Muscle of arm (tissue), 14 donors: ENCODE measurements at places on chromosomes 12 and 14.
A peak's percentile ranks its signal among the peaks of the same experiment; 100 is the strongest.

DNA sequence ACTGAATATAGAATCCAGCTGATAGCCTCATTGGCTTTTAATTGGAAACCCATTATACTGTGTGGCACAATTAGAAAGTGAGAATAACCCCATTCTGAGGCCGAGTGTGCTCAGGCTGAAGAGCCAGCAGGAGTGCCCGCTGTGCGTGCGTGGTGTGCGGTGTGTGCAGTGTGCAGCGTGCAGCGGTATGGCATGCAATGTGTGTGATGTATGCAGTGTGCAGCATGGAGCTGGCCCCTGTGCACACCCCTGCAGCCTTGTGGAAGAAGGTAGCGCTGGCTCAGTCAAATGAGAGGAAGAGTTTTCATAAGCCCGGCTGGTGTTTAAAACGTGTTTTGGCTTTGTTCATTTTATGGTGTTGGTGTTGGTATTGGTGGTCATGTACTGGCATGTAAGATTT lies 22.9 kb downstream of the CKB start:
- no peak for DNase-seq

GRCh38 chr12:131830335-131830913 lies 2.2 kb downstream of the MMP17 start:
- peak; percentile 69 for DNase-seq

GRCh38 chr12:12282761-12283425 lies 16.0 kb upstream of the LRP6 start:
- no peak for DNase-seq

- DNase-seq = no peak
Observed at GRCh38 chr14:72045271-72045670, 113.0 kb downstream of the RGS6 start.

GRCh38 chr14:94659901-94660300 lies 47.7 kb downstream of the SERPINA3 start:
- no peak for DNase-seq

- DNase-seq = no peak
Observed at GRCh38 chr12:106831699-106832098, 57.2 kb downstream of the RIC8B start.
